Stimulated activated CD8-positive, alpha-beta memory T cell treated with anti-CD3 and anti-CD28 coated beads, Interleukin-4, amount 100 ng/mL, for 1 hour (primary cell): ENCODE measurements at places on chromosomes 12 and 14.

GRCh38 chr14:85442996-85443395 lies 86.9 kb upstream of the FLRT2 start:
- DNase-seq = no peak

- DNase-seq = no peak
Measured at GRCh38 chr12:100842156-100842555, 47.6 kb downstream of the ANO4 start.

DNA sequence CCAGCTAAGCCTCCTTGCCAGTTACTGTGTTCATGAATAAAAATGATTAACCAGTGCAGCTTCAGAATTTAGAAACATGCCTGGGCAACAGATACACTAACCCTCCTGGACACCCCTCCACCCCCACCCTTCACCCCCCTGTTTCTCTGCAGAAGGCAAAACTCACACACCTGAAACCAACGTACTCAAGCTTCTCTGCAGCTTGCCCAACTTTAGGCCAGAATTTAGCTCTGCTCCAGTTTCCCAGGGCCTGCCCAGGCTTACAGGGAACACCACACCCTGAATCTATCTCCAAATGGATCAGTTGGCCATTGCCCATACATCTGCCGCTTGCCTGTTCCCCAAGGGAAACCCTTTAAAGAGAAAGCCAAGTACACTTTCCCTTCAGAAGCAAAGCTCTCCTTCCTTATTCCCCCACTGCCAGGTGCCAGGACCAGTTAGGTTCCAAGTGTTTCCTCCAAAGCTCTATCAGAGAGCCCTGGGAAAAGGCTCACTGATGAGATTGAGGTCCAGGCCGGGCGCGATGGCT lies 1.8 kb upstream of the SPPL3 start:
- no peak for DNase-seq

GRCh38 chr12:645563-646071 lies 17.6 kb downstream of the NINJ2 start:
- no peak for DNase-seq

GRCh38 chr12:76237086-76237701 lies 111.0 kb downstream of the BBS10 start:
- no peak for DNase-seq

DNA sequence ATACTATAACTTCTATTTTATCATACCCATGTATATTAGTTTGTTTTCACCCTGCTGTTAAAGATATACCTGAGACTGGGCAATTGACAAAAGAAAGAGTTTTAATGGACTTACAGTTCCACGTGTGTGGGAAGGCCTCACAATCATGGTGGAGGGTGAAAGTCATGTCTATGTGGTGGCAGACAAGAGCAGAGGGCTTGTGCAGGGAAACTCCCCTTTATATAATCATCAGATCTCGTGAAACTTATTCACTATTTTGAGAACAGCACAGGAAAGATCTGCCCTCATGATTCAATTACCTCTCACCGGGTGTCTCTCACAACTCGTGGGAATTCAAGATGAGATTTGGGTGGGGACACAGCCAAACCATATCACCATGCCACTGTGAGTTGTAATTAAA lies 135.8 kb downstream of the SYNE2 start:
- DNase-seq = no peak

GRCh38 chr12:62618930-62619329 lies 152.3 kb downstream of the MON2 start:
- no peak for DNase-seq

- no peak for DNase-seq
Measured at GRCh38 chr12:98612696-98613334, 19.3 kb downstream of the SLC25A3 start.

DNA sequence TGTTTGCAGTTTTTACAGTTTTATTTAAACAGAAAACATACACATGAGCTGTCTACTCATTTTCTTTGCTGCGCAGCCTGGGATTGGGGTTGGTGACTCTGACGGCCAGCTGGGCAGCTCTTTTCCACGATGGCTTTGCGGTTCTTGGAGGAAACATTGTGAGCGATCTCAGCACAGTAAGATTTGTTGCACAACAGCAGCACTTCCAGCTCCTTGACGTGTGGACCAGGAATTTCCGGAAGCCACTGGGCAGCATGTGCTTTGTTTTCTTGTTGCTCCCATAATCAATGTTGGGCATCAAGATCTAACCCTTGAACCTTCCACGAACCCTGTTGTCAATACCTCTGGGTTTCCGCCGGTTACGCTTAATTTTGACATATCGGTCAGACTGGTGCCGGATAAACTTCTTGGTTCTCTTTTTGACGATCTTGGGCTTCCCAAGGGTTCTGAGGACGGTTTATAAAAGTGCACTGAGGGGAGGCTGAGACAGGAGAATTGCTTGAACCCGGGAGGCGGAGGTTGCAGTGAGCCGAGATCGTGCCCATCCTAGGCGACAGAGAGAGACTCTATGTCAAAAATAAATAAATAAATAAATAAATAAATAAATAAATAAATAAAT lies 21.8 kb downstream of the FKBP11 start:
- DNase-seq = no peak
